Endothelial cell (in vitro differentiated cells): ENCODE measurements at places on chromosomes 7 and 10.
A peak's percentile ranks its signal among the peaks of the same experiment; 100 is the strongest.

DNA sequence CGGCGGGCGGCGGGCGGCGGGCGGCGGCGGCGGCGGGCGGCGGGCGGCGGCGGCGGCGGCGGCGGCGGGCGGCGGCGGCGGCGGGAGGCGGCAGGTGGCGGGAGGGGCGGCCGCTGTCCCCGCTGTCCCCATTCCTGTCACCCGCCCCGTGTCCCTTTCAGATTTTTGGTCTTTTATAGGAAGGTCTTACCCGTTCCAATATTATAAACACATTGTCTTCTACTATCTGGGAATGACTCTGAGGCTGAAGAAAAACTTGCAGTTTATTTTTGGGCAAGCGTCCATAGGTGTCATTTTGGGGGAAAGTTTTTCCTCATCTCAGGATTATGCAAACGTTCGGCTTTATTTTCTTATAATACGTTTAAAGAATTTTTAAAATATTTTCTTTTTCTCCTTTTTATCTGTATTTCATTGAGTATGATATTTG is 578 bp downstream of the ZNF713 start:
- no peak for DNase-seq

DNA sequence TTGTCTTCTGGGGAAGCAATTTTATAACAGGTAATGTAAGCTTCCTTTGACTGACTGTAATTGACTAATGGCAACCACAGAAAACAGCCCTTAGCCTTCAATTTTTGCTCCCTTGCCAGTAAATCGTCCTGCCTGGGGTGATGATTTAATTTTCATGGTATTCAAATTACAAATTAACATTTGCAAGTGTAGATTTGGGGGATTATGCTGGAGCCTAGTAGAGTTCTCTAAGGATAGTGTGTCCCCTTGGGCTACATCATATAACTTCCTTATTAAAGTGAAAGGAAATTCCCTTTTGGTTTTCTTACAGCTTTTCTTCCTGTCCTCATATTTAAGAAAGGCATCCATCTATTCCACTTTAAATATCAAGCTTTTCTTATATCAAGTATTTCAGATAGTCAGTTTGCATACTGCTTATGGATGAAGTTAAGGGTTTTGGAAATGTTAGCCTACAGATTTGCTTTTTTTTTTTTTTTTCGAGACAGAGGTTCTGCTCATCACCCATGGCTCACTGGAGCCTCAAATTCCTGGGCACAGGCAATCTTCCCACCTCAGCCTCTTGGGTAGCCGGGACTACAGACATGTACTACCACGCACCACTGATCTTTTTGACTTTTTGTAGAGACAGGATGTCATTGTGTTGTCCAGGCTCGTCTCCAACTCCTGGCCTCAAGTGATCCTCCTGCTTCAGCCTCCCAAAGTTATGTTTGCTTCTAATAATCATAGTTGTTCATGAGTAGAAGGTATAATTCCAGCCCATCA is 35.9 kb upstream of the HDAC9 start:
- no peak for DNase-seq

- DNase-seq, result no peak
Measured at GRCh38 chr7:70797109-70797514, 334.8 kb upstream of the GALNT17 start.

DNA sequence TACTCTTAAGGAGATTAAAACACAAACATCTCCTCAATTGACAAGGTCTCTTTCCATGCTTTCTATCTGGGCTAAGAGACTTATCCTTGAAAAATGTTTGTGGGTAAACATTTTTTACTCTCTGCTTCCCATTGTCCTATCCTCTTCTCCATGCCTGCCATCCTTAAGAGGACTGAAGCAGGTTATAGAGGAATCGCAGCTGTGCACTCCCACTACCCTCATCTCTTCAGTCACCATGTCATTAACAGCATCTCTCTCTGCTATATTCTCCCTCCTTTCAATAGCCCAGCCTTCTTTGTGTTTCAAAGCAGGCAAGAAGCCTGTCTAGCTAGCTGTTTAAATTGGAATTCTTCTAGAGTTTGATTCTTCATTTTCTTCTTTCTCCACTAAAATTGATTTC is 22.6 kb downstream of the COL1A2 start:
- DNase-seq, result no peak

DNA sequence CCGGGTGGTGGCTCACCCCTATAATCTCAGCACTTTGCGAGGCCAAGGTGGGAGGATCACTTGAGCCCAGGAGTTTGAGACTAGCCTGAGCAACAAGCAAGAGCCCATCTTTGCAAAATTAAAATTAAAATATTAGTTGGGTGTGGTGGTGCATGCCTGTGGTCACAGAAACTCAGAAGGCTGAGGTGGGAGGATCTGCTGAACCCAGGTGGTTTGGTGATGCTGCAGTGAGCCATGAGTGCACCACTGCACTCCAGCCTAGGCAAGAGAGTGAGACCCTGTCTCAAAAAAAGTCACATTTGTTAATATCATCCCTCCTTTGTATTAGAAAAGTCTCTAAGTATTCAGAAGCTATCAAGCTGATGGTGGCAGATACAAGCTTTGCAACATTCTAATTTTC is 317.5 kb downstream of the ANKRD30A start:
- DNase-seq, result no peak

DNA sequence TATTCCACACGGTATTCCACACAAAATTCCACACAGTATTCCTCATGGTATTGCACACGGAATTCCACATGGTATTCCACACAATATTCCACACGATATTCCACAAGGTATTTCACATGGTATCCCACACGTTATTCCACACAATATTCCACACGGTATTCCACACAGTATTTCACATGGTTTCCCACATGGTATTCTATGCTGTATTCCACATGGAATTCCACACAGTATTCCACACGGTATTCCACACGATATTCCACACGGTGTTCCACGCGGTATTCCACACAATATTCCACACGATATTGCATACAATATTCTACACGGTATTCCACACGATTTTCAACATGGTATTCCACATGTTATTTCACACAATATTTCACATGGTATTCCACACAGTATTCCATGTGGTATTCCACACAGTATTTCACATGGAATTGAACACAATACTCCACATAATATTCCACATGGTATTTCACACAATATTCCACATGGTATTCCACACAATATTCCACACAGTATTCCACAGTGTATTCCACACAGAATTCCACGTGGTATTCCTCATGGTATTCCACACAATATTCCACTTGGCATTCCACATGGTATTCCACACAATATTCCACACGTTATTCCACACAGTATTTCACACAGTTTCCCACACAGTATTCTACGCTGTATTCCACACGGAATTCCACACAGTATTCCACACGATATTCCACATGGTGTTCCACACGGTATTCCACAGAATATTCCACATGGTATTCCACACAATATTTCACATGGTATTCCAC is 136.0 kb upstream of the CHST15 start:
- DNase-seq, result no peak

DNA sequence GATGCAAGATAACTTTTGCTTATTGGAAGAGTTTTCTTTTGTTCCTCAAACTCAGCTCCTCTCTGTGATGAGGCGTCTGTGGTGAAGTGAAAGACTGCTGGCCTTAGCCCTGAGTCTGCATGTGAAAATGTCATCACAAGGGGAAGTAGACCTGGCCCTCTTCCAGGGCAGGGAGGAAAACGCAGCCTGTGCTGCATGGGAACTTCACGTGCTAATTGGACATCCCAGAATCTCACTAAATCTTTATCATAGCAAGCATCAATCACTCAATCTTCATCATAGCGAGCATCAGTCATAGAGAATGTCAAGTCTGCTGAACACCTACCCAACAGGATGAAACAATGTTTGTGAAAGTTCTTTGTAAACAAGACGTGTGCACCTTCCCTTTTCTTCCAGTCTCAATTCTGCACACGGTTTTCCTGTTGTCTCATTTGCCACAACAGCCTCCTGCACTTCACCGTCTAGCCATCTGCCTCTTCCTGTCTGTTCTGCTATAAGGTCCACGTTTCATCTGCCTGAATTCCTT is 314.6 kb downstream of the FRMD4A start:
- DNase-seq, result no peak

DNA sequence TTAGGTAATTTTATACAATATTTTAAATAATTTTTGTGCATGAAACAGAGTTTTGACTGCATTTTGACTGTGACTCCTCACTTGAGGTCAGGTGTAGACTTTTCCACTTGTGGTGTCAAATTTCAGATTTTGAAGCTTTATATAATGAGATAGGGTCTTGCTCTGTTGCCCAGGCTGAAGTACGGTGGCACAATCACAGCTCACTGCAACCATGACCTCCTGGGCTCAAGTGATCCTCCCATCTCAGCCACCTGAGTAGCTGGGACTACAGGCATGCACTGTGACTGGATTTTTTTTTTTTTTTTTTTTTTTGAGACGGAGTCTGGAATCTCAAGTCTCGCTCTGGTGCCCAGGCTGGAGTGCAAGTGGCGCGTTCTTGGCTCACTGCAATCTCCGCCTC is 74.9 kb downstream of the TCF7L2 start:
- no peak for DNase-seq

- DNase-seq, result no peak
Measured at GRCh38 chr10:61385231-61386001, 67.8 kb downstream of the TMEM26 start.

- DNase-seq, result no peak
Measured at GRCh38 chr7:157612009-157612663, 275.3 kb downstream of the DNAJB6 start.

DNA sequence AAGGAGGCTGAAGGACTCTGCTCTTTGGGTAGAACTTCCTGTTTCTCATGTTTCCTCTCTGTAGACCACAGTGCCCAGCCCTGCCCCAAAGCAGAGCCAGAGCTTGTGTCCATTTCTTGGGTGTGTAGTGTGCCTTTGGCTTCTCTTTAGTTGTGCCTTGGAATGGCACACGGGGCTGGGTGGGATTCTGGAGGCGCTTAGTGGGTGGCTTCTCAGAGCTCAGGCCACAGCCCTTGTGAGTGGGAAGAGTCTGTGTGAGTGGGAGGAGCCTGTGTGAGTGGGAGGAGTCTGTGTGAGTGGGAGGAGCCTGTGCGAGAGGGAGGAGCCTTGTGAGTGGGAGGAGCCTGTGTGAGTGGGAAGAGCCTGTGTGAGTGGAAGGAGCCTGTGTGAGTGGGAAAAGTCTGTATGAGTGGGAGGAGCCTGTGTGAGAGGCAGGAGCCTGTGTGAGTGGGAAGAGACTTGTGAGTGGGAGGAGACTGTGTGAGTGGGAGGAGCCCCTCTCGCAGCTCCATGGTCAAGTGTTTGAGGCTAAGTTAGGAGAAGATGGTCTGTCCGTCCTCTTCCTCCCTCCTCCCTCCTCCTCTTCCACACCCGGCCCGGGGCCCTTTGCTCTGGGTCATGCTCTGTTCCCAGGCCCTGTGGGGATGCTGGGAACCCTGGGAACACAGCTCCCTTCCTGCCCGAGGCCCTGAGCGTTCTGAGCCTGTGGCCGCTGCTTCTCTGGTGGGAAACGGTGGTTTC is 153.0 kb downstream of the GRK5 start:
- no peak for DNase-seq

- DNase-seq, result peak; percentile 61
Measured at GRCh38 chr10:57657164-57657765, 610.4 kb downstream of the IPMK start.

GRCh38 chr7:139650429-139651100 is 127.1 kb downstream of the CLEC2L start:
- no peak for DNase-seq

- no peak for DNase-seq
Measured at GRCh38 chr10:20624642-20625041, 272.5 kb downstream of the NEBL start.

- DNase-seq, result no peak
Measured at GRCh38 chr10:91050371-91051034, 129.6 kb upstream of the ANKRD1 start.
